ENCODE measurements at places on chromosomes 16 and 17.

GRCh38 chr17:57502811-57503241 lies 242.3 kb downstream of the CCDC182 start:
- no peak for DNase-seq

DNA sequence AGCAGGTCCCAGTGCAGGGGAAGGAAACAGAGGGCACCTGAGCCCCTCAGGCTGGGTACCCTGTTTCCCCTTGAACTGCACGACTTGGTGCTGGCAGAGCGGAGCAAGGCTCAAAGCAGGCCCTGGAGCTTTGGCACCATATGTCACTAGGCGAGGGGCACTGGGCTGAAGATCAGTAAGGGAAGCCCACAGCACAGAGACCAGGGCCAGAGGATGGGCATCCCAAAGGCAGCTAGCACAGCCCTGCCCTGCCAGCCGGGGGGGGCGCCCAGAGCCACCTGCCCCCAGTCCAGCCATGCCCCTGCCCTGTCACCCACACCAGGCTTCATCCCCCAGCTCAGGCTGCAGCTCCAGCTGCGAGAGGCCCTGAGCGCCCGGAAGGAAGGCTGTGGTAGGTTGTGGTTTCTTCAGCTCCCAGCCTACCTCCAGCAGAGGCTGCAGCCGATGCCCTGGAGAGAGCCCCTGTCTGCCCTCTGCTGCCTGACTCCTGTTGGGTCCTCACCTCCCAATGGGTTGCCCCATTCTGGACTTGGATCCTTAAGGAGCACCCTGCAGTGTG lies 10.9 kb downstream of the NHERF1 start:
- no peak for DNase-seq

GRCh38 chr16:86923656-86924055 lies 345.3 kb downstream of the FOXL1 start:
- no peak for DNase-seq

GRCh38 chr16:19753815-19754643 lies 36.0 kb downstream of the IQCK start:
- DNase-seq = no peak

DNA sequence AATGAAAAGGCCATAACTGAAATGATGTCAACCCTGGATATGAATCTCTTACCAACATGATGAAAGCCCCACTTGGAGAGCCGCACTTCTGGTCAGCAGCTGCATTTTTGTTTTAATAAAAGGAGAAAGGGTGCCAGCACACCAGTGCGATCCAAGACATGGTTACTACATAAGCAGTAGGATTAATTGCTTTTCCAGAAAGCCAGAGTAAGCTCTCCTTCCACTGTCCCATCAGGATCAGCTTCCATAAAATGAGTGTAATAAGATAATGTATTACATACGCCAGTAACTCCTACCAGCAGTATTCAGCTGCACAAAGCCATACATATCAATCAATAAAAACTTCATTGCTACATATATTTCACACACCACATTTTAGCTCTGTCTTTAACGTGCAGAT lies 26.3 kb upstream of the NACA2 start:
- DNase-seq = no peak

DNA sequence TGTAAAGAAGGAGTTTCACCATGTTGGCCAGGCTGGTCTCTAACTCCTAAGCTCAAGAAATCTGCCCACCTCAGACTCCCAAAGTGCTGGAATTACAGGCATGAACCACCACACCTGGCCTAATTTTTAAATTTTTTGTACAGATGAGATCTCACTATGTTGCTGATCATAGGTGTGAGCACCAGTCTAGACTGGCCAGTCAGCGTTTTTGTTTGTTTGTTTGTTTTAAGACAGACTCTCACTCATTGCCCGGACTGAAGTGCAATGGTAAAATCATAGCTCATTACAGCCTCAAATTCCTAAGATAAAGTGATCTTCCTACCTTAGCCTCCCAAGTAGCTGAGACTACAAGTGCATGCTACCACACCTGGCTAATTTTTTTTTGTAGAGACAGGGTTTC lies 38.0 kb upstream of the TAOK1 start:
- DNase-seq = no peak
